ENCODE measurements at places on chromosomes 4 and X.
A peak's percentile ranks its signal among the peaks of the same experiment; 100 is the strongest.

DNA sequence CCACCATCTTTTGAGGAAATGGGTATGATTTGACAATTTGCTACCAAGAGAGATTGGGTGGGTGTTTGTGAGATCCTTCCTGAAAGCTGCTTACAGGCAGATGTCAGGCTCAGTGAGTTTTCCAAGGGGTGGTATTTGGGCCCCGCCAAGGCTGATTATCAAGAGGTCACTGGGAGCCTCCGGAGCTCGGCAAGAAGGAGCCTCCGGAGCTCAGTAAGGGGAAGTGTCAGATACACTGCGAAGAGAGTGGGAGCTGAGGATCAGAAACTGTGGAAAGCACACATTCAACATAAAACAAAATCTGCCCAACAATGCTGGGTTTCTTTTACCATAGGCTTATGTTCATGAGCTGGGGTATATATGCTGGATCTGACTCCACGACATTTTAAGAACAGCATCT lies 714 bp downstream of the RTL3 start:
- DNase-seq, result no peak

GRCh38 chrX:41435708-41436107 lies 11.4 kb upstream of the NYX start:
- no peak for DNase-seq

DNA sequence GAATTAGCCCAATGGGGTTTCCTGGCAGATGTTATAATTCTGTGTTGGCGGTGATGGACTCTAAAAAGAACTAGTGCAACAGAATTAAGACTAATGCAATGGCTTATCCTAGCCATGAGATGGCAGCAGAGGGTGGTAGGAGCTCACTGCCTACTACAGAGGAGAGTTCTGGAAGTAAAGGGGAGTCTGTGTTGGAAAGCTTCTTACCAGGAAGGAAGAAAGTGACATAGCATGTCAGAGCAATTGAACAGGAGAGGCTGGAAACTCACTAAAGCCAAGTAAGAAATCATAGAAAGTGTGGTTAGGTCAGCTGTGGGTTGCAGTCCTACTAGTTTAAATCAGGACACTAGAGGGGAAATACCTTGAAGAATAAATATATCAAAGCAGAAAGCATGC lies 6.3 kb upstream of the TRPC5OS start:
- DNase-seq, result peak; percentile 54

DNA sequence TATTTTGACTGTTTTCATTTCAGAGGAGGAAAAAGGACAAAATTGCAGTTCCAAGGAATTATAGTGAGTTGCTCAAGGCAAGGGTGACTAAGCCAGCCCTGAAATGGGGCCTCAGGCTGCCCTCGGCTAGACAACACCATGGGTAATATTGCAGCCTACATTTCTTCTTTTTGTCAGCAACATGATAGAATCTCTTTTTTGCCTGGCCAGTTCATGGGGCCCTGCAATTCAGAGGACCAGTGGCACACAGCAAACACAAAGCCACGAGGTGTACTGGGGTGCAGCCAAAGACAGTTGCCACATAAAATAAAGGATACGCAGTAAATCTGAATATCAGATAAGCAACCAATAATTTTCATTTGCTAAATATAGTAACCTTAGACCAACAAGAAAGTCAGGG lies 41.8 kb downstream of the RBM47 start:
- no peak for DNase-seq

GRCh38 chr4:38009949-38010348 lies 49.8 kb downstream of the PTTG2 start:
- DNase-seq, result no peak

GRCh38 chr4:74111990-74112389 lies 13.0 kb upstream of the CXCL2 start:
- no peak for DNase-seq

DNA sequence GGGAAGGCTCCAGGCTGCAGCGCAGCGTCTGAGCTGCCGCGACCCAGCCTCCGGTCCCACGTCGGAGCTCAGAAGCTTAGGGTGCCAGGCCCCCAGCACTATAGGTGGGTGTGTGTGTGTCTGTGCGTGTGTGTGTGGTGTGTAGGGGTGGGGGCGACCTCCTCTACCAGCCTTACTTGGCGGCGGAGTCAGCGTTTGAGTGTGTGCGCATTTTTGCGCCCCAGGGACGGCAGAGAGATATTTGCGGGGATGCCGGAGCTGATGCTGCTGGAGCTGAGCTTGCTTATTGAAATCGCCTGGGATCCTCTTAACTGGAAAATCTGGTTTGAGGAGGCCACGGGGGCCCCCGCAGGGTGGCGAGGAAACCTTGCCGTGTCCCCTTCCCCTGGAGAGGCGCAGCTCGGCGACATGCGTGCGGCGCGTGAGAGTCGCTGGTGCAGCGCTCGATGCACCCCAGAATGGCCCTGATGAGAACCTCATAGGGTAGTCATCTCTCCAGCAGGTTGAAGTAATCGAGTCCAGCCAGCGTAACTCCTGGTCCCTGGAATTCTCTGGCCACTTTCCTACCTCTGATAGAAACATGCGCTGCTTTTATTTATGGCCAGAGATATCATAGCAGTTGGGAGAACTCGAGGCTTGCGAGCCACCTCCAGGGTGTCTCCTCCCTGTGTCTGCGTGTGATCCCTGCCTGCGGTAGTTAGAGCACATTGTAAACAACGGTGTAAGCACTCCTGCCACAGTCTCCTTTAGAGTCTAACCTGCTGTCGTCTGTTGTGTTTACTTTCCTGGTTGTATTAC lies 2.7 kb downstream of the ADGRL3 start:
- DNase-seq, result peak; percentile 29
